ENCODE measurements at places on chromosomes 12 and 14.

DNA sequence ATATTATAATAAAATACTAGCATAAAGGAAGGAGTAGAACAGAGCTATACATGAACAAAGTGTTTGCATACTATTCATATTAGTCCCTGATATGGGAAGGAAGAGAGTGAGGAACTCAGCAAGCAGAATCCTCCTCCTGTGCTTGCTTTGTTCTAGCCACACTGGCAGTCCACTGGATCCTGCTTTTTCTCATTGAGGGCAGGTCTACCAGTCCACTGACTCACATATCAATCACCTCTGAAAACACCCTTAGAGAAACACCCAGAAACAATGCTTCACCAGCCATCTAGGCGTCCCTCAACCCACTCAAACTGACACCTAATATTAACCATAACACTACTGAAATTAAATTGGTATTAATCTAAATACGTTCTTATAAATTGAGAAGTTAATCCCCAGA is 1861.7 kb upstream of the SEL1L start:
- no peak for DNase-seq

GRCh38 chr12:13288937-13289652 is 92.6 kb downstream of the EMP1 start:
- no peak for DNase-seq

DNA sequence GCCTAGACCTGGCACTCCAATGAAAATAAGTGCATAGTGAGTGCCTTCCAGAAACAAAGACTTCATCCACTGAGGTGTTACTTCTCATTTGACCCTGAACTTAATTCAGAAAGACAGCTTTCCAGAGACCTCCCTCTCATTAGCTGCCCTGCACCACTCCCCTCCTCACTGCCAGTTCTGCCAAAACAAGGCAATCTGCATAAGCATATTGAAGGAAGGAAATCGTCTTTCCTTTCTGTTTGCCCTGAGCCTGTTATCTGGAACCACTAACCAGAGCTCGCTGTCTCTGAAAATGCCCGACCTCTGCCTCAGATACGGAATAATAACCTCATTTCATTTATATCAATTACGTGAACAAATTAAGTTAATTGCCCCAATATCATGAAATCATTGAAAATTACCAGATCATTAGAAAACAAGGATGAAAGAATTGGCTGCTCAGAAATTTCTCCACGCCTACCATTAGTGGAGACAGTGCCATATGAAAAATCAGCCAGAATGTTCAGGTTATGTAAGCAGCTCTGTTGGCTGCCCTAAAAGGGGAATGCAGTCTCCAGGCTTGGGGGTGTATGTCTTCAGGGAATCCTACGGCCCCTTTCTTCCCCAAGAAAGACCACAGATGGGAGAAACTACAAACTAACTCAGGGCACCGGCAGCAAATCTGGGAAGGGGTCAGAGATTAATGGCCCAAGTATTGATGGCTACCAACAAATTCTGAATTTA is 149.9 kb upstream of the FKBP4 start:
- DNase-seq: no peak

DNA sequence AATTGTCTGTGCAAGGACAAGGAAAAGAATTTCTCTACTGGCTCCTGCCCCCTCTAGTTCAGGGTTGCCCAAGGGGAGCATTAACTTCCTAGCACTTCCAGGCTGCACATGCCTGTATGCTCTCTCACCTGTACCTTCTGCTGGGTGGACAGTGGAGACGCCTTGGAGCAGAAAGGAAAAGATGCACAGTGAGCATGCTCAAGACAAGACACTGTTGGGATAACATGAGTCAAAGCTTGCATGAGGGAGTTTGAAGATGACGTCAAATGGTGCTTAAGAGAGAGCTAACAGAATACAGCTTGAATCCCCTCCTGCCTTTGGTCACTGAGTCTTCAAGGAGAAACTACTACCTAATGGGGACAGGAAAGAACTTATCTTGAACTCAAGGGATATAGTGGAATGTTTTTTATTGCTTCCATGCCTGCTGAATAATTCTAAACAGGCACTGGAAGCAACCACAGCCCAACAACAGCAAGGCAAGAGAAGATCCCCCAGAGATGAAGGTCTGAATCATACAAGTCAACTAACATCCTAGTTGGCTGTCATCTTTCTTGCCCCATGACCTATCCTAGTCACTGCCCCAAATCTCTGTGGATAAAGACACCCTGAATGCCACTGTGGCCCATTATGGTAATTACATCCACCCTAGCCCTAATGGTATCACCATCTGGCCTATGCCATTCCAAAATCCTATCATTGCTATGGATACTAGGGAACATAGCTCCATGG is 23.5 kb downstream of the RPS6KA5 start:
- no peak for DNase-seq

GRCh38 chr14:102015045-102015685 is 50.8 kb downstream of the DYNC1H1 start:
- DNase-seq: no peak

GRCh38 chr12:5493018-5493417 is 61.1 kb downstream of the NTF3 start:
- DNase-seq: no peak

DNA sequence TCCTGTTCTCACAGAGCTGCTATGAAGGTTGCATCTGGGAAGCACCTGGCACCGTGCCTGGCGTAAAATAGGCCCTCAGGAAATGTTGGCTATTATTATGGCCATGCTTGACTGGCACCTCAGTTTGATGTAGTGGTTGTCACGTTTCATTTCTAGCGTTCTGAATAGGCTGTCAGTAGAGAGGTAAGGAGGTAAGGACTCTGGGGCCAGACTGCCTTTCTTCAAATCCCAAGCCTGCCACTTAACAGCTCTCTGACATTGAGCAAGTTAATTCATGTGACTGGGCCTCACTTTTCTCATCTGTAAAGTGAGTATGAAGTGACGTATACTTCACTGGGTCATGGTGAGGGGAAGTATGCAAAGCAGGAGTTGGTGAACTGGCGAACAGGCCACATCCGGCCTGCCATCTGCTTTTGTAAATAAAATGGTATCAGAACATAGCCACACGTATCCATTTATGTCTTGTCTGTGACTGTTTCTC is 196.2 kb downstream of the CACNA1C start:
- no peak for DNase-seq
